H1 (cell line): ENCODE measurements at places on chromosomes 3 and 15.

- no peak overlapping the region for H3K4me3 ChIP-seq
- H3K27me3 ChIP-seq, result no peaks in the 10 kb centered on the region
- H3K4me1 ChIP-seq, result no peaks in the 10 kb centered on the region
- DNase-seq, result no peak
- H3K36me3 ChIP-seq, result no peaks in the 10 kb centered on the region
Measured at GRCh38 chr15:81894061-81894460, 151.8 kb downstream of the MEX3B start.

DNA sequence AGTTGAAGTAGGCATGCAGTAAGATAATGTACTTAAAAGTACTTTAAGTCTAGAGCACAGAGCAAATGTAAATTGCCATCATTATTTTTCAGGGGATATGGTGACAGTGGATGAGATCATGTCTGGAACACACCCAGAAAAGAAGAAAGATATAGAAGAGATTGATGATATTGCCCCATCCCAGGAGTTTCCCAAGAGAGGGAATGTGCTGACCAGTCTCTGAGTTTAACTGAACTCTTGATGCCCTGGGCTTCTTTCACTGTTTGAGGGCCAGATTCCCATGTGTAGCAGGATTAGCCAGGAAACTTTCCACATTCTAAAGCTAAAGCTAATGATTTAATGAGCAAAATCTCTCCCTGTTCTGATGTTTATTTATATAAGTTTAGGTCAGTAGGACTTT lies 366.8 kb upstream of the UMPS start:
- H3K27ac ChIP-seq, result no peak overlapping the region
- no peak overlapping the region for H3K4me3 ChIP-seq
- DNase-seq, result no peak
- H3K36me3 ChIP-seq, result no peaks in the 10 kb centered on the region
- peaks cover 7% of the 10 kb centered on the region for H3K4me1 ChIP-seq

GRCh38 chr3:138242466-138242865 lies 55.4 kb downstream of the ARMC8 start:
- H3K4me3 ChIP-seq, result no peak overlapping the region
- no peak overlapping the region for H3K27ac ChIP-seq
- DNase-seq, result no peak
- H3K36me3 ChIP-seq, result peaks cover 58% of the 10 kb centered on the region
- H3K4me1 ChIP-seq, result no peaks in the 10 kb centered on the region

GRCh38 chr3:195690951-195691350 lies 29.8 kb upstream of the MUC20 start:
- H3K36me3 ChIP-seq, result peaks cover 15% of the 10 kb centered on the region; the same call in 1 of the 2 replicates
- H3K4me3 ChIP-seq, result no peak overlapping the region
- no peak for DNase-seq
- no peak overlapping the region for H3K27ac ChIP-seq

DNA sequence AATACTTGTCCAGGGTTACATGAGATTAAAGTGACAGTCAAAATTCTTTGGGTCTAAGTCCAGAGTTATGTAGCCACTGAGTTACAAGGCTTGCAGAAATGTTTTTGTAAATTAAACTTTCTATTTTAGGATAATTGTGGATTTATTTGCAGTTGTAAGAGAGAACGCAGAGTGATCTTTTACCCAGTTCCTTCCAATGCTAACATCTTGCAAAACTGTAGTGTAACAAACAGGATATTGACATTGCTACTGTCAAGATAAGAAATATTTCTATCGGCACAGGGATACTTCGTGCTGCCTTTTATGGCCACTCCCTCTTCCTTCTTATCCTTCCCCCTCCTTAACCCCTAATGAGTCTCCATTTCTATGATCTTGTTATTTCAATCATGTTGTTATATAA lies 1022.9 kb downstream of the MCTP2 start:
- no peak for DNase-seq
- no peaks in the 10 kb centered on the region for H3K27me3 ChIP-seq
- no peaks in the 10 kb centered on the region for H3K36me3 ChIP-seq
- no peaks in the 10 kb centered on the region for H3K4me1 ChIP-seq
- H3K4me3 ChIP-seq, result no peak overlapping the region
